ENCODE measurements at places on chromosomes 7 and 10. TPM values are rescaled to one million over a fixed set of nuclear protein-coding genes. Genes with fewer than 3 reads are reported as not detected.

The CLCN1 gene
- 0.33 TPM for total RNA-seq

The CPA2 gene
- total RNA-seq, result 0.31 TPM

GRCh38 chr10:102327002-102327401, 68.5 kb upstream of the NFKB2 start:
- no peak overlapping the region for H3K27ac ChIP-seq
- H3K4me3 ChIP-seq, result no peak overlapping the region
- H3K4me1 ChIP-seq, result peaks cover 2% of the 10 kb centered on the region
- no peaks in the 10 kb centered on the region for H3K27me3 ChIP-seq
- no peaks in the 10 kb centered on the region for H3K36me3 ChIP-seq

GRCh38 chr10:78462726-78463228, 429.1 kb downstream of the RPS24 start:
- no peak overlapping the region for H3K27ac ChIP-seq
- H3K4me3 ChIP-seq, result no peak overlapping the region
- H3K36me3 ChIP-seq, result no peaks in the 10 kb centered on the region
- no peaks in the 10 kb centered on the region for H3K4me1 ChIP-seq
